ENCODE measurements at places on chromosomes 7 and 10.

DNA sequence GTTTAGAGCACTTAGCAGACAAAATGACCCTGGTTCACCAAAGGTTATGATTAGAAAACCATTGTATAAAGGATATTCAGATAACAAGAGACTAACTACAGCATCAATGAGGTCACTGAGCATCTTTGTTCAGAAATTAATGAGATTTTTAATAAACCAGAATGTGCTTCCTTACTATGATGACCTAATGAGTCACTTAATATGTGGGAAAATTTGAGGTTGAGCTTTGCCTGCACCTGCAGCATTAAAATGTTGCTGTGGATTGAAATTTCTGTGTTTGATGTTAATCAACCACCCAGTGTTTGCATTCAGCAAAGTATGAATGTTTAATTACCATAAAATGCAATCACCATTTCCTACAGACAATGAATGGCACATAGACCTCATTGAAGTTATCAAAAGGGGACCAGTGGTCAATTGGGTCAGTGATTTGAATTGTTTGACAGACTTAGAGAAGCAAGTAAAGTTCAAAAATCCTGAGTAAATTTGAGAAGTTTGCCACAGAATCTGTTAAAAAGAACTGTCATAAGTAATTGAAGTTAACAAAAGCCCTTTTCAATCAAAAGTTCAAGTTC is 45.8 kb downstream of the EXOC6 start:
- DNase-seq: no peak

DNA sequence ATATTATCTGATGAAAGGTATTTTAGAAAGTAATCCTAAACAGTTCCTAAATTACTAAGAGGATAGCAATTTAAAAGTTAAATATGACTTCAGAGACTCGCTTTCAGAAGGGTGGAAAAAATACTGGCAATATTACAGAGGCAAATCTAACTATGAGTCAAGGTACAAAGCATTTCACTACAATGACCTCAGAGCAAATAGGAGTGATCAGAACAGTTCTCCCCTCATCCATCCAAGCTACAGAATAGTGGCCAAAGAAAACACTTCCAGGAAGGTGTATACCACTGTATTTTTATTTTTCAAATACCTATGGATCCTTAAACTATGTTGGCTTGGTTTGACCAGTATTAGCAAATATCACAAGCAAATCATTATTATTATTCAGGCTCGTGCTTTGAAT is 112.8 kb upstream of the ODAD2 start:
- no peak for DNase-seq

DNA sequence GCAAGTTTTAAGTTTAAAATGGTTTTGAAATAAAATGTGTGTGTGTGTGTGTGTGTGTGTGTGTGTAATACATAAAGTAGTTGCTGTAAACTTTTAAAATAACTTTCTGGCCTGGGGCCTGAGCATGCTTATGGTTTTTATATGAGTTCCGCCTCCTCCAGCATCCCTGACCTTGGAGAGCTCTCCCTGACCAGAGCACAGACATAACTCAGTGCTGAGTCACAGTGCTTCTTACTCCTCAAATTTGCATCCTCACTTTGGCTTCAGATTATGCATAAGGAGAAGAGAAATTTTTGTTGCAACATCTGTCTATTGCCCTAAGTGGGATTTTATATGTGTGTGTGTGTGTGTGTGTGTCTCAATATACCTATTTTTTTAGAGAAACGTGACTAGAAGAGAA is 200.8 kb downstream of the ELMO1 start:
- no peak for DNase-seq

DNA sequence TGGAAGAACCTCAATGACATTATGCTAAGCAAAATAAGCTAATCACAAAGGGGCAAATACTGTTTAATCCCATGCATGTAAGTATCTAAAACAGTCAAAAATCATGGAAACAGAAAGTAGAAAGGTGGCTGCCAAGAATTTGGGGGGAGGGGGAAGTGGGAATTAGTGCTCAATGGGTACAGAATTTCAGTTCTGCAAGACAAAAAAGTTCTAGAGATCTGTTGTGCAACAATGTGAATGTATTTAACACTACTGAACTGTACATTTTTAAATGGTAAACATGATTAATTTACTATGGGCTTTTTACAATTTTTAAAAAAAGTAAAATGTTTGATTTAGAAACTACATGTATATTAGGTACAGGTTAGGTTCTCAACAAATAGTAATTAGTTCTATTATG is 11.9 kb downstream of the EZH2 start:
- DNase-seq: no peak

DNA sequence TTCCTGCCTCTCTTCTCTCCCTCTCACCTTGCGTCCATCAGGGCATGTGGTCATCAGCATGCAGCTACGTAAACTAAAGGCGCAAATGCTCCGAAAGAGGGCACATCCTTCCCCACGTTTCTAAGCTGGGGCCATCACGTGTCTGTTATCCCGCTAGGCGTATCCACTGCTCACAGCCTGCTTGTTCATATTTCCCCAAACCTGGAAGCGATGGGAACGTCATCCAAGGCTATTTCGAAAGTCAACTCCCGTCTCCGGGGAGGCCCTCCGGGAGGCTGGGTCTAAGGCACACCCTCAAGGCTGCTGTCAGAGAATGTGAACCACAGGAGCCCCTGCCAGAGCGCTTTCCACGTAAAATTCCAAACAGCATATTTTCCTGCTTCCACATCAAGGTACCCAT is 199.2 kb downstream of the DIP2C start:
- DNase-seq: no peak
